ENCODE measurements at places on chromosomes 4 and X. TPM values are rescaled to one million over a fixed set of nuclear protein-coding genes. Genes with fewer than 3 reads are reported as not detected.

DNA sequence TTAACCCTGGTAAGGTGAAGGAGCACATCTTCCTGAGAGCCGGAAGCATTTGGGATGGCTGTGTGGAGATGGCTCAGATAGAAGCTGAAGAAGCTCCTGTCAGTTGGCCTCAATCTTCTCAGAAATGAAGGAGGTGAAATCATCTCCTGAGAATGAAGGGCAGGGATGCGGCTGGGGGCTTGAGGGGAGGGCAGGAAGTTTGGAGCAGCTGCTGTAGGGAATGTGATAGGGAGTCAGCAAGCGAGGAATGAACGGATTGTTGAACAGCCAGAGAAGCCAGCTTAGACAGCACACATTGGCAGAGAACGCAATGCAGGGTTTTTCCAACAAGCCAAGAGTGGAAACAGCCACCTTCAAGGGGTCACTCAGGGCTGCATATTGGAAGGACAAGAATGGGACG is 10.0 kb downstream of the KCNE5 start:
- no peak for DNase-seq

GRCh38 chr4:135277068-135277979 is 1075.7 kb upstream of the PABPC4L start:
- DNase-seq = peak; percentile 44

DNA sequence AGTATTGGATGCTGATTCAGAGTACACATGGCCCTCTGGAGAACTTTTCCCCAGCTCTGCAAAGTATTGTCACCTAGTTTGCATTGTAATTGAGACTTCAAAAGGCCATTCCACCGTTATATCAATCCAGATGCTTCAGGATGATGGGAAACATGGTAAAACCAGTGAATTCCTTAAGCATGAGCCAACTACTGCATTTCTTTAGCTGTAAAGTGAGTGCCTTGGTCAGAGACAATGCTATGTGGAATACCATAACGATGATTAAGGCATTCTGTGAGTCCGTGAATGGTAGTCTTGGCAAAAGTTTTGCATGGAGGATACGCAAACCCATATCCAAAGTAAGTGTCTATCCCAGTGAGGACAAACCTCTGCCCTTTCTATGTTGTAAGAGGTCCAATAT is 355.2 kb downstream of the DCAF12L2 start:
- DNase-seq = no peak

The CORIN gene
- under 0.01 TPM for total RNA-seq

The AFM gene
- not detected for total RNA-seq

DNA sequence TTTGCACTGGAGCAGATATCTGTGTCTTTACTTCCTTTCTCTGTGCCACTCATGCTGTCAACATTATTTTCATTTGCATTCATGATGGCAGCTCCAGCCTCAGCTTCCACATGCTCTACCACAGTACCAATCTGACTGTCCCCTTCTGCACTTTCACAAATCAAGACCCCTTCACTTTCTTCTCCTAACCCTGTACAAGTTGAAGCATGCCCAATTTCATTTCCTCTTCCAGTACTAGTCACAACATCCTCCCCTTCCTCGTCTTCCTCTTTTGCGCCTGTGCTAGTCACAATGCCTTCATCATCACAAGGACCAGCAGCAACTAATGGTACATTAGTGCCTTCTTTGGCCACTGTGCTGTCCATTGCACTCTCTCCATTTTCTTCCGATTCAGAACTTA is 26.5 kb downstream of the BOD1L1 start:
- DNase-seq = no peak

DNA sequence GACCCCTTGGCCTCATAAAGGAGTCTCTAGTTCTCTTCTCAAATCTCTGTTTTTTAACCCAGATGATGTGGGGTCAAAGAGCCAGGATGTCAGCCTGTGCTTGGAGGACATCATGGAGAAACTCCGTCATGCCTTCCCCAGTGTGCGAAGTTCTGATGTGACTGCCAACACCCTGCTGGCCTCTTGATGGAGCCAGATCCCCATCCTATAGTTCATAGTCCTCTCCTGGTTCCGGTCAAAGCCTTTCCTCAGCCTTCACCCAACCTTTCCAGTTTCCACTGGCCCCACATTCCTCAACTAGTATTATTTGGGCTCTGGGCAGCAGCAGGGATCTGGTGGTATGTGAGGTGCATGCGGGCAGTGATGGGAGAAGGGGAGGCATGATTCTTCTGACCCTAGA is 30.7 kb downstream of the TAF7L start:
- DNase-seq = peak; percentile 9

- no peak for DNase-seq
These were observed 220.5 kb downstream of the IDS start for GRCh38 chrX:149284616-149285015.

GRCh38 chrX:121146059-121146628 is 98.7 kb downstream of the GLUD2 start:
- DNase-seq = peak; percentile 16

The CCKAR gene
- total RNA-seq = 3.1 TPM

- peak; percentile 25 for DNase-seq
These were observed 29.8 kb downstream of the DCAF8L2 start for GRCh38 chrX:27619975-27620374.

DNA sequence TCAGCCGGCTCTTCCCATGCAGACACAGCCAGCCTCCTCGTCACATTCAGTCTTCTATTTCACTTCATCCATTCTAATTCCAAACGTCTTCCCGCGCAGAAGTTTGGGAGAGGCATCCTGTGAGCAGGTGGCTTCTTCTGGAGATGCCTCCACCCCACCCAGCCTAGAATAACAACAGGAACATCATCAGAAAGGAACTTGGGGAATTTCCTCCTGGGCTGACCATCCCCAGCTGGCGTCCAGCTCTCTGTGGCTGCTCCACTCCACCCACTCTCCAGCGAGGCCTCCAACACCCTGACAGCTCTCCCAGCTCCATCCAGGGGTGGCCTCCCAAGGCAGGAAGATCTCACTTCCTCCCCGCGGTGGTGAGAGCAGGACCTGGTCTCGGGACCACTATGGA is 5.5 kb upstream of the C4orf50 start:
- DNase-seq = no peak

DNA sequence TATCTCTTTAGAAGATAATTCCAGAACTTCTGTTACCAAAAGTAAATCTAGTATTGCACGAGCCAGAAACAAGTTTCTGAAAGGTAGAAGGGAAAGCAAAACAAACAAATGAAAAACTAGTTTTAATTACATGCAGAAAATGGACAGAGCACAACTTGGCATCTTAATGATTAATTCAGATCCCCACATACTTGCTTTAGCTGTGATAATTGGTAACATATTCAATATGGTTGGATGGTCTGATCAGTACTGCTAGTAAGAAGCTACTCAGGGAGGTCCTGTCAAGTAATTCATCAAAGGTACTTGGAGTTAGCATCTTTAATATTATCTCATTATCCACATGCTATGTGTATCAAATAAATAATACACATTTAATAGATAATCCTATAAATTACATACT is 204.3 kb downstream of the TRAM1L1 start:
- no peak for DNase-seq

- no peak for DNase-seq
These were observed 26.6 kb downstream of the PSAPL1 start for GRCh38 chr4:7408166-7408565.

- DNase-seq = no peak
These were observed 106.2 kb downstream of the TMA16 start for GRCh38 chr4:163600727-163601126.

- DNase-seq = no peak
These were observed 197.2 kb upstream of the ZFP42 start for GRCh38 chr4:187798385-187798784.

DNA sequence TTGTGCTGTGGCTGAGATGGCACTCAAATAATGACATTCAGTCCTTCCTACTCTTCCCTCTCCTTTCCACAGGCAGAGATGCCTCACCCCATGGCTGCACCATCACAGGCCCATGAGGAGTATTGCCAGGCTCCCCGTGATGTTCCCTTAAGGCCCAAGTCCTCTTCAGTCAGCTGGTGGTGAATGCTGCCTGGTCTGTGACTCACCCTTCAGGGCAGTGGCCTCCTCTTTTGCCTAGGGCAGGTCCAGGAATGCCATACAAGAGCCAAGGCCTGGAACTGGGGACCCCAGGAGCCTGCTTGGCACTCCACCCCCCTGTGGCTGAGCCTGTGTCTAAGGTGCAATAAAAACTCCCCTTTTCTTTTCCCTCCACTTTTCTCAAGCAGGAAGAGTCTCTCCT is 144.2 kb upstream of the GEMIN8 start:
- DNase-seq = no peak

- DNase-seq = no peak
These were observed 184.7 kb downstream of the KCNIP4 start for GRCh38 chr4:21763855-21764254.

- DNase-seq = no peak
These were observed 75.2 kb upstream of the ENPP6 start for GRCh38 chr4:184292877-184293276.

GRCh38 chr4:93561842-93562241 is 266.7 kb upstream of the ATOH1 start:
- no peak for DNase-seq

The CXCL6 gene
- total RNA-seq = 19.0 TPM

The H2BW2 gene
- total RNA-seq = not detected

GRCh38 chrX:8728932-8729535 is 2.9 kb downstream of the ANOS1 start:
- DNase-seq = no peak

The ZNF630 gene
- total RNA-seq = 2.0 TPM

DNA sequence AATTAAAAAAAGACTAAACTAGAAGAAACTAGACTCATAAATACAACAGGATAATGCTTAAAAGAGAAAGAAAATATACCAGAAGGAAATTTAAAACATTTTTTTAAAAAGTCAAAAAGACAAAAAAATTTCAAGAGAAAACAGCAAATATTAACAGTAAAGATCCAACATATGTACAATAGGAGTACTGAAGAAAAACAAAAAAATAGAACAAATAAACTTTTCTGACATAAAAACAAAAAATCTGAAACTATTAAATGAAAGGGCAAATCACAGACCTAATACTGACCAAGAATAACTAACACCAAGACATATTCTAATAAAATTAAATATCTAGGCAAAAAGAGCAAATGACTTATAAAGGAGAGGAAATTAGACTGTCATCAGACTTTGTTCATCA is 11.5 kb downstream of the DNAJB14 start:
- DNase-seq = peak; percentile 37

DNA sequence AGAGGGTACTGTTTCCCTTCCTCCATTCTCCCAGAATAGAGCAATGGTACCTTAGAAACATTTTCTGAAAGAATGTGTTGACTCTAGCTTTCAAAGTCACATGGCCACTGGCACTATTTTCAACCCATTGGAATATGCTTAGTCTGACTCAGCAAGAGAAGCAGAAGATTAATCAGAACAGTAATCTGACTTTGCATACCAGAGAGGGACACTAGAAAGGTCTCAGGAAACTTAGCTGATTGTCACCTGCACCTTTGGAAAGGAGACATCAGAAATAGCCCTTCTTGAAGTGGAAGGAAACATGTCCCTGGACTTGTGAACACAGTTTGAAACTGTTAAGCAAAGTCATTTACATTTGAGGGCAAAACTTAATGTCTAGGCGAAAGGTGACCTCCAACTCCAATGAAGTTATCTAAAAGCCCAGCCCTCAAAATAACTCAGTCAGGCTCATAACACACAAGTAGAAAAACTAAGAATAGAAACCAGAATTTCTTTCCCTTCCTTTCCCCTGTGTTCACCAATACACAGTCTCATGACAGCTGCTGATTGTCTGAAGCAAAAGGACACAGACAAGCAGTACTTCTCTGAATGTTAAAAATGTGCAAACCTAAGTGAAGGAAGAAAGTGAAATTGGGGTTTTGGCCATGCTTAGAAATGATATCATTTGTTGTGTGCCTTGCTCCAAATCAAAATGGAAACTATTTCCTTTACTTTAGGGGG is 270.8 kb downstream of the GRIA3 start:
- DNase-seq = peak; percentile 6

The PRSS48 gene
- not detected for total RNA-seq

GRCh38 chr4:56283375-56283774 is 103.9 kb downstream of the AASDH start:
- no peak for DNase-seq

GRCh38 chrX:9335251-9335650 is 129.6 kb upstream of the TBL1X start:
- no peak for DNase-seq

The KLF3 gene
- total RNA-seq = 22.3 TPM

- DNase-seq = peak; percentile 58
These were observed 1.6 kb downstream of the REST start for GRCh38 chr4:56909086-56909894.

The WWC2 gene
- 47.0 TPM for total RNA-seq

- peak; percentile 96 for DNase-seq
These were observed 219.8 kb downstream of the OR13H1 start for GRCh38 chrX:131763674-131764073.

GRCh38 chrX:134294548-134294947 is 57.6 kb downstream of the CCDC160 start:
- DNase-seq = peak; percentile 4

DNA sequence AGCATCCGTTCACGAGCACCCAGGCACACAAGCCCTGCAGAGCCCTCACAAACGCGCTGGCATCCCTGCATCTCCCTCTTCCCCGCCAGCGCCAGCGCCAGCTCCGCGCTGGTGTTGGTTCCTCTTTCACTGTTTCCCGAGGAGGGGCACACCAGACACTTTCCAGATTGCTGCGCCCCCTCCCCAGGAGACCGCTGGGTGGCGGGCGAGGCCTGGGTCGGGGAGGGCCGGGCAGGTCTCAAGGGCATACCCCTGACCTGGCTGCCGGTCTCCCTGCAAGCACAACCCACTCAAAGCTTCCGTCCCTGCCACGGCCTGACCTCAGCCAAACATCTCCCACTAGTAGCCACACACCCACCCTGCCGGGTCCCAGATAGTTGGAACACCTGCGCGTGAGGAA is 2.2 kb upstream of the NKX1-1 start:
- no peak for DNase-seq

The CPE gene
- 116 TPM for total RNA-seq

DNA sequence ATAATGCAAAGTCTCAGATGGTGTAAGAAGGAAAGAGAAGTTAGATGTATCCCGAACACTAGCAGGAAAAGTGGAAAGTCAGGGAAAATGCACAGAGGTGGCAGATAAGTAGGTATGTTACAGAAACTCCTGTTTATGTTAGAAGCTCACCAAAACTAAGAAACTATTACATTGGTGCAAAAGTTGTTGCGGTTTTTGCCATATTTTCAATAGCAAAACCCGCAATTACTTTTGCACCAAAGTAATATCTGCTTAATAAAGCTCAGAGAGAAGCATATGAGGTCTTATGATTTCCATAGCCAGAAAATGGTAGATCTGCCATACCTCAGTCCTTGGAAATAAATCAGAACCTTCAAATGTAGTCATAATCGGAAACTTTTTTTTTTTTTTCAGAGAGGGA is 1035.6 kb downstream of the PCDH7 start:
- no peak for DNase-seq

The PWWP3B gene
- 8.1 TPM for total RNA-seq

The MAGEB1 gene
- not detected for total RNA-seq

GRCh38 chr4:19224820-19225219 is 1026.9 kb upstream of the SLIT2 start:
- peak; percentile 63 for DNase-seq

The DMRTC1B gene
- not detected for total RNA-seq

DNA sequence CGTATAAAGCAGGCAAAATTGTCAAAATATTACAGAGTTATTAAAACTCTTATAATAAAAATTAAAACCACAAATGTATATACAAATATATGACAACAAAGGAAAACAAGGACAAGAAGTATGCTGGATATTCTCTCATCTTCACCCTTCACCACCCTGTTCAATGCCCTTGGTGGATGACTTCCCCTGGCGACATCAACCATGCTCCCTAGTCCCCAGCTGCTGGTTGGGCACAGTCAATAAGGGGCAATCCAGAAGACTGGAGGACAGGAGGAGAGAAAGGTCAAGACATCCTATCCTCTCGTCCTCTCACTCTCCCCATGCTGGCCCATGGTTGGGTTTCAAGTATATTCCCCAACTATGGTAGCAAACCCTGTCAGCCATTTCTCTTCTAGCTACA is 71.2 kb downstream of the CXCL13 start:
- no peak for DNase-seq

The JADE3 gene
- 3.9 TPM for total RNA-seq

Measured in fibroblast of the aortic adventitia (primary cell).